ENCODE measurements at places on chromosomes 6 and 20.

- no peak for DNase-seq
These were observed 120.6 kb downstream of the PDE7B start for GRCh38 chr6:135972150-135972549.

DNA sequence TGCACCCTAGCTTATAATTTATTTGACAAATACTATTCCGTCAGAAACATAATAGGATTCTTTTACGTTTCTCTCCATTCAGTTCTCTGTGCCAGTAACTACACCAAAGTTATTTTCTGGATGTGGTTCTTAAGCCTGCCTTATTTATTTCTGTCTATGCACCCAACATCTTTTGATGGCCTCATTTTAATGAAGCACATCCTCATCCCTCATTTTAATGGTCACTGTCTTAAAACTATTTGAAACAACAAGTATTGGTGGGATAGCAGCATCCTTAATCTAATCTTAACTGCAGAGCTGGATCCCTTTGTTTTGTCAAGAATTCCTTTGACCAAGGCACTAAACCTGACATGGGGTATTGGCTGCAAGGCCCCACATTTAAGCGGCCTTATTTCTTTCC, 11.0 kb downstream of the FAM135A start:
- no peak for DNase-seq

DNA sequence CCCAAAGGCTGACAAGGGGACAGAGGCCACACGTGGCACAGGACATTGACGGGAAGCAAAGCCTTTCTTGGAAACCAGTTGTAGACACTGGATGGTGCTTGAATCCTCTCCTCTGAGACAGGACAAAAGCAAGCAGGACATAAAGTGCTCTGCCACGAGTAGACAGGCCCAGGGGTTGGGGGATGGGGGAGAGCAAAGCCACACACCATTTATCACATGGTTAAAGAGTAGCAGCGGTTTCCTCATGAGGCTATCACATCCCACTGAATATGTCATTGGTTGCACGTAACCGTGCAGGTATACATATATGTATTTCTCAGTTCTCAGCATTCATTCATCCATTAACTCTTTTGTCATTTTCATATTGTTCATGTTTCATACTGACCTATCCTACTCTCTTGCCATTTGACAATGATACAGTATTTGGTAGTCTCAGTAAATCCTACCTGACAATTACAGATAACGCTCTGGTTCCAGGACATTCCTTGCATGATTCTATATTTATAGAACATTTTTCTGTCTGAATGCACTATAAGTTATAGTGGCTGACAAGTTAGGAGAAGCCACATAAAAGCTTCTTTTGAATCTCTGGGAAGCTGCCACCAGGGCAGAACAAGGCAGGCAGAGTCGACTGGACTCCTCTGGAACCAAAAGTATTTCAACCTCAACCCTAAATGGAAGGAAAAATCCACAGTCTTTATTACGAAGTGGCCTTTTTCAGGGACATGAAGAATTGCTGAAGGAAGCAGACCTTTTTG, 23.5 kb downstream of the METTL24 start:
- DNase-seq: no peak

DNA sequence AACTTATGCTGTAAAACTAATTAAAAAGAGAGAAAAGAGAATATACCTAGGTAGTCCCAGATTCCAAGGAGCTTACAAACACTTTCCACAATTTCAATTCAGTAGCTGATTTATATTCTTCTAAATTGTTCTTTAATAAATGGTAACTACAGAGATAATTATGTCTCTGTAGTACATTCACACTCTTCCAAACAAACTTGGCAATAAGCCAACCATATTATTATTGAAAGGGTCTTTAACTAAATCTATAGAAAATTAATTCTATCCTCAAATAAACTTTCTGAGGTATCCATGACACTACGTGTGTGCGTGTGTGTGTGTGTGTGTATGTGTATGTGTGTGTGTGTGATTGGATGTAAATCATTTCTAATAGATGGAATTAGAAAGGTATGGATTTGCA, 217.4 kb upstream of the EYS start:
- no peak for DNase-seq

- no peak for DNase-seq
These were observed 584.7 kb upstream of the SLC35B3 start for GRCh38 chr6:9020001-9020400.

All from NCI-H187 treated with DMSO at 0.1 percent for 48 hours (cell line).